ENCODE measurements at places on chromosomes 7 and 10. TPM values are rescaled to one million over a fixed set of nuclear protein-coding genes. Genes with fewer than 3 reads are reported as not detected.

PKD1L1 gene
- not detected for polyA plus RNA-seq

FBXL13 gene
- polyA plus RNA-seq, result not detected

RASSF4 gene
- polyA plus RNA-seq, result 13.5 TPM

SLC4A2 gene
- 37.1 TPM for polyA plus RNA-seq

TET1 gene
- 0.25 TPM for polyA plus RNA-seq

RARRES2 gene
- polyA plus RNA-seq, result 65.9 TPM

CTAGE8 gene
- not detected for polyA plus RNA-seq

FANK1 gene
- polyA plus RNA-seq, result 1.9 TPM

ADAMTS14 gene
- 0.08 TPM for polyA plus RNA-seq

STAG3 gene
- 1.7 TPM for polyA plus RNA-seq

IDI2 gene
- not detected for polyA plus RNA-seq

ZNF853 gene
- 4.6 TPM for polyA plus RNA-seq

CELF2 gene
- polyA plus RNA-seq, result 10.9 TPM

GIMAP1 gene
- 4.3 TPM for polyA plus RNA-seq

PRLHR gene
- not detected for polyA plus RNA-seq

C10orf53 gene
- polyA plus RNA-seq, result not detected

FEZF1 gene
- polyA plus RNA-seq, result not detected

CPN1 gene
- polyA plus RNA-seq, result not detected

ZNF467 gene
- polyA plus RNA-seq, result 2.1 TPM

GPR146 gene
- 2.2 TPM for polyA plus RNA-seq

MACC1 gene
- 3.0 TPM for polyA plus RNA-seq

HYAL4 gene
- polyA plus RNA-seq, result not detected

FGFR2 gene
- 4.6 TPM for polyA plus RNA-seq

RASA4B gene
- polyA plus RNA-seq, result 14.4 TPM

SNX10 gene
- 0.72 TPM for polyA plus RNA-seq

TRIM73 gene
- polyA plus RNA-seq, result 4.2 TPM

FOXI2 gene
- not detected for polyA plus RNA-seq

ACHE gene
- polyA plus RNA-seq, result 1.1 TPM

RNF32 gene
- not detected for polyA plus RNA-seq

HECW1 gene
- 1.9 TPM for polyA plus RNA-seq
